ENCODE measurements at places on chromosomes 6 and 20. TPM values are rescaled to one million over a fixed set of nuclear protein-coding genes. Genes with fewer than 3 reads are reported as not detected.

Gene WFDC2
- total RNA-seq = not detected

Gene RAB44
- under 0.01 TPM for total RNA-seq

Gene TFAP2A
- total RNA-seq = not detected

Gene MCHR2
- not detected for total RNA-seq

Gene C6orf58
- 0.19 TPM for total RNA-seq

Gene CRISP2
- not detected for total RNA-seq

Gene GNL1
- total RNA-seq = 52.1 TPM

Gene CFAP61
- 0.19 TPM for total RNA-seq

Gene TSHZ2
- 1.4 TPM for total RNA-seq

Gene CALHM5
- total RNA-seq = 17.2 TPM

Gene BTNL2
- not detected for total RNA-seq

Gene LGSN
- total RNA-seq = under 0.01 TPM

Gene SNX9
- total RNA-seq = 58.3 TPM

Gene DEFB124
- total RNA-seq = not detected

Gene SASH1
- 71.7 TPM for total RNA-seq

Gene LTB
- 0.28 TPM for total RNA-seq

Gene ZNF322
- total RNA-seq = 18.3 TPM

Gene BNIP5
- total RNA-seq = not detected

Gene HMGCLL1
- 0.28 TPM for total RNA-seq

Gene SLC13A3
- 0.38 TPM for total RNA-seq

Gene SLC17A9
- total RNA-seq = 7.9 TPM

Measured in regular cardiac myocyte (primary cell).